ENCODE measurements at places on chromosomes 7 and 10. TPM values are rescaled to one million over a fixed set of nuclear protein-coding genes. Genes with fewer than 3 reads are reported as not detected.
A peak's percentile ranks its signal among the peaks of the same experiment; 100 is the strongest.

SFRP4 gene
- 0.41 TPM for total RNA-seq

ATP6V1F gene
- 162 TPM for total RNA-seq

SLIT1 gene
- not detected for total RNA-seq

DNA sequence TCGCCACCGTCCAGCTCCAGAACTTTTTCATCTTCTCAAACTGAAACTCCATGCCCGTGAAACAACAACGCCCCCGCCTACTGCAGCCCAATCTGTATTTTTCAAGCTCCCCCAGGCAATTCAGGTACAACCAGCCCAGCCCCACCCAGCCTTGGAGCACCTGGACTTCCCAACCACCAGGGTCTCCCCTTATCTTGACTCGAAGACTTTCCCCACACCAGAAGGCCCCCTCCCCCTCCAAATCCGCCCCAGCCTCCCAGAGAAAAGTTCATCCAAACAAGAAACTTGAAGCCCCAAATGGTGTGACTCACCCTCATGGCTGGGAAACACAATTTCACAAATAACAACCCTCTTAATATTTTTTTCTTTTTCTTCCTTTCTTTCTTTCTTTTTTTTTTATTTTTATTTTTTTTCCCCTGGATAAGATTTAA is 10.6 kb downstream of the ZCCHC24 start:
- DNase-seq = peak; percentile 39

GRCh38 chr7:97006816-97007582 is 1.6 kb downstream of the DLX6 start:
- no peak for DNase-seq

CNTNAP2 gene
- total RNA-seq = 1.2 TPM

- no peak for DNase-seq
Observed at GRCh38 chr7:156167417-156167807, 355.1 kb upstream of the SHH start.

DNA sequence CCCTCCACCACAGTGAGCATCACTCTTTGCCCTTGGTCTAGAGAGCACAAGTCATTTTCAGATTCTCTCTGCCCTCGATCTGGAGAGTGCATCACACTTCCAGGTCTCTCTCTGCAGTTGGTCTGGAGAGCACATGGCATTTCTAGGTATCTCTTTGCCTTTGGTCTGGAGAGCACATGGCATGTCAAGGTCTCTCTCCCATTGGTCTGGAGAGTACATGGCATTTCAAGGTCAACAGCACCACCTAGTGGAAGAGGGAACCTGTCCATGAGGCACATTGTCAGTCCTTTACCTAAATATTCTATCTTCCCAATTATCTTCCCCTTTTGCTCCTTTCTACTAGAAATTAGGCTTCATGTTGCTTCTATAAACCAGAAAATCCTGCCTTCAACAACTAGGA is 1139.4 kb downstream of the XPNPEP1 start:
- DNase-seq = no peak

DNA sequence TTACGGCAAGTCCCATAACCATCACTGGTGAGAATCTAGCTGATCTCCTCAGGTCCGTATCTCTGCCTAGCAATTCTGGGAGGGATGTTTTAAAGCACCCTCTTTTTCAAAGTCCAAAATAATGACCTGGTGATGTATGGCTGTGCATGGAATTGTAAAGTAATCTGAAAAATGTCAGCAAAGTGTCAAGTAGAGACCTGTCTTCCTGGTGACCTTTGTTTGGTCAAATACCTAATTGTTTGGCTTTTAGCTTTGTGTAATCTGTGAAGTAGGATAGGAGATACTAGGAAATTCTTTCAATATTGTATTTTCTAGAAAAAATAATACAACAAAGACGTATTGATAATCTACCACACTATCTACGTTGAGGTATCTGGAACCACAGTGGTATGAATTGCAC is 51.0 kb downstream of the ABCB5 start:
- DNase-seq = no peak

DNA sequence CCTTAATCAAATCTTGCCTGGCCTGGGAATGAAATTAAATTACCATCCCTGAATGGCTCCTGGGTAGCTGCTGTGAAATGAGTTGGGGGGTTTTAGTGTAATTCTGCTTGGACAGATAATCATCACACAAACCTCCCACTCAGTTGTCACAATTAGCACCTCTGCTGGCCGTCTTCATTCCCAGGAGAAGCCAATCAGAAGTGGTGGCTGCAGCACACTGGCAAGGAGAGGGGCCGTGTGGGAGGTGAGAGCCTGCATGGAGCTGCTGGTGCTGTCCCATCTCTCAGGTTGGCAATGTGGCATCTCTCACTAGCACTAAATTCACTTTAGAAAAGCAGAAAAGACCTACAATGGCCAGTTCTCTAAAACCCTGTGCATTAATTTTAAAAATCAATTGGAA is 92.5 kb downstream of the NT5C2 start:
- no peak for DNase-seq

HIP1 gene
- 46.6 TPM for total RNA-seq

- no peak for DNase-seq
Observed at GRCh38 chr10:24944512-24945255, 7.7 kb downstream of the PRTFDC1 start.

GRID1 gene
- total RNA-seq = 0.60 TPM

- no peak for DNase-seq
Observed at GRCh38 chr7:149624006-149624405, 126.4 kb upstream of the ZNF746 start.

GRCh38 chr7:129108581-129108980 is 35.9 kb upstream of the TSPAN33 start:
- no peak for DNase-seq

BEND7 gene
- total RNA-seq = 15.8 TPM

FAM53B gene
- 18.2 TPM for total RNA-seq

FHIP2A gene
- 48.2 TPM for total RNA-seq
